ENCODE measurements at places on chromosomes 6 and 20.

DNA sequence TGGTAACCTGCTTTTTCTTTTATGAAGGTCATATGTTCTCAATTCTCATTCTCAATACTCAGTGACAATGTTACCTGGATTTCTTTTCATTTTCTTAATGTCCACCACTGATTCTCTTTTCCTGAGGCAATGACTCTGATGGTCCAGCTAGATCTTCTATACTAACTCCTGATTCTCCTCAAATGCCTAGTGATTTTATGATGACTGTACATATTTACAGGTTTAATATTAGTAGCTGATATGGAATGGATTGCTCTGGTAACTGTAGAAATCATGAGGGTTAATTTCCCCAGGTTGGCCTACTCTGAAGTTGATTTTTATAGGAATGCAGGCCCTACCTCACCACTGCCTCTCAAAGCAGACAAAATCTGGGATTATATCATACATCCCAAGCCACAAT, 308.6 kb upstream of the CNR1 start:
- no peak for DNase-seq

DNA sequence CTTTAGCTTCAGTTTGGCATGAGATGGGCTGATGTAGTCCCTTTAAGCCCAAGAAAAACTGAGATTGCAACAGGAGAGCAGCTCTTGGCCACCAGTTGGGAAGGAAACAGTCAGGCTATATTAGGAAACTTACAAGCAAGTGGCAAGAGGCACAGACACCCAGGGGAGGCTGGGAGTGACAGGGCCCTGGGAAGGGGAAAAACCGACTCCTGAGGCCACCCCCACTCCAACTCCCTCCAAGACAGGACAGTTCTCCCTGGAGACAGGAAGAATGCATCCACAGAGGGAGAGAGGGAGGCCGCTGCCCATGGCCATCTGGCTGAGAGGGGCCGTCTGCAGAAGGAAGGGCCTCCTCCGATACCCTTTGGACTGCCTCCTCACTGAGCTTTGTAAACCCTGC, 20.5 kb downstream of the JPH2 start:
- DNase-seq, result no peak

DNA sequence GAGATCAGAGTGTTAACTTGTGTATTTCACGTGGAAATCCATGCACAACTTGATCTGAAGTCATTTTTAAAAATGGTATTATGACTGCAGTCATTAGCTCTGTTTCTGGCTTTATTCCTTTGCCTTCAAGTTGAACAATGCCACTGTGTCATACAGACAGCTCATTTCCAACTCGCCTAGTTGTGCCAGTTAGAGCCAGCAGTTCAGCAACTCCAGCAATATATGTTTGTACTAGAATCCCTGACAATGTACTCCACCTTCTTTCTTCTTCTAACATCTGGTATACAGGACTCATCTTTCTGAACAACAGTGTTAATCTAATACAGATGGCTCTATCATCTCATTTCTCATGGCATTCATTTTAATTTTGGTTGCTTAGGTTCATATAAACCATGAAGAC, 418.3 kb upstream of the POU3F2 start:
- no peak for DNase-seq

DNA sequence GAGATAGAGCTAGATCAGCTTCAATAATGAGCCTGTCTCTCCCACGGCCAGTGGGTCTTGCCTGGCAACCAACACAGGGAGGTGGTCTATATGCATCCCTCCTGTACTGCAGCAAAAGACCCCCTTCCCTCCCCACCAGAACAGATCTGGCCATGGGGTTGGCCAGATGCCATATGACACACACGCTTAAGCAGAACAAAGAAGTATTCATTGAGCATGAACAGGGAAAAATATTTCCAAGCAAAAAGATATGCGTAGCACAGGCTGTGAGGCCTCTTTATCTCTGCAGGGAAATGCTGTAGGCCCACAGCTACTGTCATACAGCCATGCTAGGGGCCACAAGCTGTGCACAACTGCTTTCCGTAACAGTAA, 73.4 kb upstream of the NRSN1 start:
- DNase-seq, result no peak

- no peak for DNase-seq
Measured at GRCh38 chr6:57252975-57253374, 30.9 kb upstream of the RAB23 start.

DNA sequence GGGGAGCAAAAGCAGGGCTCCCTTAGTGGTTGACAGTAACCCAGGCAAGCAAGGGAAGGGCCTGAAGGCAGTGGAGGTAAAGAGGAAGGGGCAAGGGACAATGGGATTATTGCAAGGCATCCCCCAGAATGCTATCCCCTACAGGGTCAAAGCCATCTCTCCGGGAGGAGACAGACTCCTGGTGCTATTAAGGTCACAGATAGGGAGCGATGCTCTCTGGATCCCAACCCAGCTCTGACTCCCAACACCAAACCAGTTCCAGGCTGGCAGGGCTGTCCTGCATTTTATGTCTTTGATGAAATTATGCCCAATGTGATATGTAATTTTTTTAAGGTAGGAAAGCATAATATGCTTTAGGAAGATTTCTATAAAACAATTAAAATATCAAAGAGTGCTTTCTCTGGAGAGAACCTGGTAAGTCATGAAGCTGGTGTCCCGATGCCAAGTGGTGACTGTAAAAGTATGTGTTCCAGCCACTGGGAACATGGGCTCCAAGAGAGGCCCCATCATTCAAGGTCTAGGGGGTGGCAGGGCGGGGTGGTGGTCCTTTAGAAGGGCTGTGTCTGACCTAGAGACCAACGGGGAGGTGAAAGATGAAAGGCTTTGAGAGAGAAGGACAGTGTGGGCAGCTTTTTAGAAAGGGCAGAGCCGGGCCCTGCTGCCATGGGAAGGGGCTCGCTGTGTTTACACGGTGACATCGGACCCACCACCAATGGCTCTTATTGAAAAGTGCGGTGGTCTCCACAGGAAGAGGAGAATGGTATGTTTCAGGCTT, 276.5 kb downstream of the CDC5L start:
- no peak for DNase-seq

DNA sequence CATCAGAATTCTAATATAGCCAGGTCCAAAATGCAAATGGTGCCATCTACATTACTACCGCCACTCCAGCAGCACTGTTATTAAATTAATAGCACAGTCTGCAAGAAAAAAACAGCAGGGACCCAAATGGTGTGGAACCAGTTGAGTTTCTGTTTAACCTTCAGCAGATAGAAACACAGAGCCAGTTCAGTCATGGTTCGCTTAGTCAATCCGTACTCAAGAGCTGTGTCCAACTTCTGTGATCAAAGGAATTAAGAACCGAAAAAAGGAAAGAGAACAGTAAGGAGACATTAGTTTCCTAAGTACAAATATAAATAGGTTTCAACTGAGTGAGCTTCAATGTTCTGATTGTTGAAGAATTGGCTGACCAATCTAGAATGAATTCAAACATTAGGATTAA, 107.7 kb downstream of the TRDN start:
- DNase-seq, result no peak

Measured in NCI-H1417 treated with DMSO at 0.1 percent for 48 hours (cell line).